ENCODE measurements at places on chromosomes 5 and 9.

- H3K36me3 ChIP-seq: no peaks in the 10 kb centered on the region
- DNase-seq: no peak
- H3K27ac ChIP-seq: no peak overlapping the region
- peaks cover 15% of the 10 kb centered on the region for H3K27me3 ChIP-seq
- H3K4me3 ChIP-seq: no peak overlapping the region
These were observed 5.8 kb upstream of the MEF2C start for GRCh38 chr5:88888848-88889188.

GRCh38 chr5:154302161-154302560 is 111.6 kb downstream of the GALNT10 start:
- H3K27me3 ChIP-seq: no peaks in the 10 kb centered on the region
- H3K27ac ChIP-seq: no peak overlapping the region
- no peaks in the 10 kb centered on the region for H3K4me1 ChIP-seq

DNA sequence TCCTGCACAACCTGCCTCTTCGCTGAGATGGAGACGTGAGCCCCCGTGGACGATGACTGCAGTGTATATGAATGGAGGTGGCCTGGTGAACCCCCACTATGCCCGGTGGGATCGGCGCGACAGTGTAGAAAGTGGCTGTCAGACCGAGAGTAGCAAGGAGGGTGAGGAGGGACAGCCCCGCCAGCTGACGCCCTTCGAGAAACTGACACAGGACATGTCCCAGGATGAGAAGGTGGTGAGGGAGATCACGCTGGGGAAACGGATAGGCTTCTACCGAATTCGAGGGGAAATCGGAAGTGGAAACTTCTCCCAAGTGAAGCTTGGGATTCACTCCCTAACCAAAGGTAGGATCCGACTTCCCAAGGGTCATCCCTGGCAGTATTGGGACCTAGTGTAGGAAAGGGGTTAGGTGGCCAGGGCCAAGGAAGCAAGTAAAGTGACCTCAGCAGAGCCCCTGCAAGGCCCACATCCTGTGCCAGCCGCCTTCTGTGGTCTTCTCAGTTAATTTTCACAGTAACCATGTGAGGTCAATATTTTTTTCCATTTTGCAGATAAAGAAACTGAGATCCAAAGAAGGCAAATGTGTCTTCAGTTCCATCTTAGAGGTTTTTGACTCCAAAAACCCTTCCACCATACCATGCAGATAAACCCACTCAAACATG is 53.8 kb downstream of the NIM1K start:
- H3K27ac ChIP-seq: no peak overlapping the region
- no peak for DNase-seq
- H3K4me3 ChIP-seq: no peak overlapping the region
- H3K27me3 ChIP-seq: no peaks in the 10 kb centered on the region
- H3K36me3 ChIP-seq: no peaks in the 10 kb centered on the region

GRCh38 chr9:126406075-126406667 is 79.5 kb downstream of the MVB12B start:
- no peaks in the 10 kb centered on the region for H3K27me3 ChIP-seq
- H3K27ac ChIP-seq: no peak overlapping the region
- no peaks in the 10 kb centered on the region for H3K4me1 ChIP-seq
- DNase-seq: no peak
- H3K4me3 ChIP-seq: no peak overlapping the region
- H3K36me3 ChIP-seq: no peaks in the 10 kb centered on the region

GRCh38 chr9:90892918-90893317 is 91.3 kb downstream of the SYK start:
- H3K27me3 ChIP-seq: no peaks in the 10 kb centered on the region
- no peak overlapping the region for H3K4me3 ChIP-seq
- H3K36me3 ChIP-seq: no peaks in the 10 kb centered on the region
- no peak for DNase-seq
- H3K27ac ChIP-seq: no peak overlapping the region

DNA sequence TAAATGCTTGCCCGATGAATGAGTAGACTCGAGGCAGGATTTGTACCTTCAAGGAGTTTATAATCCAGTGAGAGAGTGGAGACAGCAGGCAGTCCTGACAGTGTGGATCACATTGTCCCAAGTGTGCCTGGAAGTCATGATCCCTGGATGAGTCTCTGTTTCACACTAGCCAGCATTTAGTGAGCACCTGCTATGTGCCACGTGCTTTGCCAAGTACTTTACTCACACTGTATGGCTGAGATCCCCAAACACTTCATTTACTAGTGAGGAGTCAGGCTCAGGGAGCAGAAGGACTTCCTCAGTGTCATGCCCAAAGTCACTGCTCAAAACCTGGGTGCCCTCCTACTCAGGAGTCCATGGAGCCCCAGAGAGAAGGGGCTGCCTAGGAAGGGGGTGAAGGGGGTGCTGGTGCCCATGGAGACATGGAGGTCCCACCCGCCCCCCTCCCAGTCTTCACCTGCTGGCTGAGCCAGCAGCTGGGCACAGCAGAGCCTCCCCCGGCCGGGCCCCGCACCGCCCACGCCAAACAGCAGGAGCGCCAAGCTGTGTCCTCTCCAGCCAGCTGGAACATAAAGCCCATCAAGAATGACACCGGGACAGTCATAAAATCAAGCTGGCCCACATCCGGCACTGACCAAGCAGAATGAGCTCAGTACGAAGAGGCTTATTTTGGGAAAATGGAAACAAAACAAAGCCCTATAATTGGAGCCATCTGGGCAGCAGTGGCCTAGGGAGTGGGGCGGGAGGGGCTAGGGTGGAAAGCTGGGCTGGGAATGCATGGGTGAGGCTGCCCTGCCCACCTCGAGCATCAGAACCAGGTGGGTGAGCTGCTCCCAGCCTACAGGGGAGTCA is 10.6 kb downstream of the LAMC3 start:
- no peak for DNase-seq
- H3K27me3 ChIP-seq: no peaks in the 10 kb centered on the region
- H3K27ac ChIP-seq: no peak overlapping the region

DNA sequence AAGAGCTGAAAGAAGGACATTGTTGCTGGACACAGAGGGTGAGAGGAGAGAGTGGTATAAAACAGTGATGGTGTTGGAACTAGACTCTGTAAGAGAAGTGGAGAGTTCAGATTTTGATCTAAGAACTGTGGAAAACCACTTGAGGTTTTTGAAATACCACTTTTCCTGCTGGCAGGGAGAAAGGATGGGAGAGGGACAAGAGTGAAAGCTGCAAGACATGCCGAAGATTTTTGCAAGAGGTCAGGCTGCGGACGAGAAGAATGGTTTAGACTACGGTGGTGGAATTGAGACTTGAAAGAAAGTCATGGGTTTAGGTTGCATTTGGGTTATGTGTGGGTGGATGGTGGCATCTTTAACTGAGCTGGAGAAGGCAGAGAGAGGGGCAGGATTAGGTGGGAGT is 202.2 kb upstream of the RPS23 start:
- no peaks in the 10 kb centered on the region for H3K4me1 ChIP-seq
- H3K36me3 ChIP-seq: no peaks in the 10 kb centered on the region
- no peak for DNase-seq
- no peak overlapping the region for H3K4me3 ChIP-seq

GRCh38 chr9:131736431-131736830 is 3.4 kb downstream of the RAPGEF1 start:
- H3K4me3 ChIP-seq: no peak overlapping the region
- H3K27ac ChIP-seq: peak overlapping the region; percentile 84
- no peak for DNase-seq
- peaks cover 72% of the 10 kb centered on the region for H3K4me1 ChIP-seq

DNA sequence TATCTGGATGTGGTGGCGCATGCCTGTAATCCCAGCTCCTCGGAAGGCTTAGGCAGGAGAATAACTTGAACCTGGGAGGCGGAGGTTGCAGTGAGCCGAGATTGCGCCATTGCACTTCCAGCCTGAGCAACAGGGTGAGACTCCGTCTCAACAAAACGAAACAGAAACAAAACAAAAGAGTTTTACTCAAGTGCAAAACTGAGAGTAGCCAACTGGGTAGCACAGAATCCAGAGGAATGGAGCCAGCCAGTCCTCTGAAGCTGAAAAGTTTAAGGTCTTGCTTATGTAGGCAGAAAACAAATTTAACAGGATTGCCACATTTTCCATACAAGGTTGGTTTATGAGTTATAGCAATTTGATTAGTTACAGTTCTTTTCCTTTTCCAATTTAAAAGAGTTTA is 32.0 kb downstream of the SPIN1 start:
- no peaks in the 10 kb centered on the region for H3K4me1 ChIP-seq
- H3K27ac ChIP-seq: no peak overlapping the region
- H3K27me3 ChIP-seq: no peaks in the 10 kb centered on the region
- no peak overlapping the region for H3K4me3 ChIP-seq

DNA sequence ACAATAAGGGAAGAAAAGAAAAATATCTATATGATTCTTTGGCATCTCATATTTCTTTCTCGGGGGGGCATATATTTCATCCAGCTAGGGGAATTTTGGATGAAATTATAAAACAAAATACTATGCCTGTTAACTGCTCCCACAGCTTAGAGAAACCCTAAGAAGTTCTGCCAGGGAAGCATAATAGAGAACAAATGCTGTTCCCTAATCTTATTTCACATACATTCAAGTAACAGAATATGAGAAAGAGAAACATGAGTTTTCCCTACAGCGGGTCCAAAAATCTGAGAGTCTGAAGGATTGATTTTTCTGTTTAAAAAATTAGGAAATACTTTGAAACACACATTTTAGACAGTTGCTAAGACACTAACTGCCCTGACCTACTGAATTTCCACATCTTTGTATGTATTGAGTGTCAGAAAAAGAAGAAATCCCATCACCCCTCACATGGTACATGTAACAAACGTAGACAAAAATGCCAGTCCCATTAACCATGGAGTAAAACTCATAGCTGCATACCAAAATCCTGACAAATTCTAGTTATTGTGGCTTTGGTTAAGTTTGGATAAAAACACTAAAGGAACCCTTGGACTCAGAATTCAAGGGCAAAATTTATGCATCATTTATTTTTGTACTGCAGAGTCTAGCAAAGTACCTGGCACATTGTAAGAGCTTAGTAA is 620.2 kb upstream of the DMAC1 start:
- H3K27me3 ChIP-seq: no peaks in the 10 kb centered on the region
- no peak overlapping the region for H3K27ac ChIP-seq
- H3K4me1 ChIP-seq: no peaks in the 10 kb centered on the region
- no peak for DNase-seq
- no peak overlapping the region for H3K4me3 ChIP-seq

DNA sequence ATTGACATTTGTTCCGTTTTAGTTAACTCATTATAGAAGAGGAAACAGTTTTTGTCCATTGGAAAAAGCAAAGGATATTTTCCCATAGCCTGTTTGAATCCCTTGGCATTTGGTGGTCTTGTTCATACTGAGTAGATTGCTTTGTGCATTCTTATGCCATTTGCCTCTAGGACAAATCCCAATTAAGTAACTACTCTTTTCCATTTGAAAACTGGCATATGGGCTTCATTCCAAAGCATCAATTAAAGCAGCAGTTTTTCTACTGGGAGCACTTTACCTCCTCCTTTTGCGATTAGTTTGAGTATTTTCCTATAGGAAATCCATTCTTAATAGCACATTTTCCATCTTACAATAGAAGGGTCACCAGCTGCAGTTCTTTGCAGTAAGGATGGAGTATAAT is 31.2 kb downstream of the GPR21 start:
- H3K4me1 ChIP-seq: no peaks in the 10 kb centered on the region
- no peak overlapping the region for H3K27ac ChIP-seq
- no peak for DNase-seq
- H3K27me3 ChIP-seq: no peaks in the 10 kb centered on the region

DNA sequence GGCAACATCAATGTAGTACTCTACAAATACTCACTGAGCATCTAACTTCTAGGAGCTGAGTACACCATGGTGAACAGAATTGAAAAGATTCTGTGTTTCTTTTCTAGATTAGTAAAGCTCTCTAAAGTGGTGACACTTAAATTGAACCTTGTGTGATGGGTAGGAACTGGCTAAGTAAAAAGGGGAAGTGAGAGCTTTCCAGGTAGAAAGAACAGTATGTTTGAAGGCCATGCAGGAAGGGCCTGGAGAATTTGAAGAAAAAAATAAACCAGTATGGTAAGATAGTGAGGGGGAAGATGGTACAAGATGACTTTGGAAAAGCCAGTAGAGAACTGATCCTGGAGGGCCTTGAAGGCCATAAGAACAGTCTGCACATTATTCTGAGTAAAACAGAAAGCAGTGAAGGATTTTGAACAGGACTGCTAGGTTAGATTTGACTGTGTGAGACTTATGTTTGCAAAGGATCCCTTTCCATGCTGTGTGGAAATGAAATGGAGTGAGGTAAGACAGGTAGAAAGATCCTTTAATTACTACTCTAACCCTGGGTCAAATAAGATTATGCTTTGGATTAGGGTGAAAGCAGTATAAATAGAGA is 46.7 kb upstream of the UBQLN1 start:
- no peaks in the 10 kb centered on the region for H3K4me1 ChIP-seq
- no peak overlapping the region for H3K27ac ChIP-seq
- H3K36me3 ChIP-seq: no peaks in the 10 kb centered on the region
- H3K27me3 ChIP-seq: no peaks in the 10 kb centered on the region

DNA sequence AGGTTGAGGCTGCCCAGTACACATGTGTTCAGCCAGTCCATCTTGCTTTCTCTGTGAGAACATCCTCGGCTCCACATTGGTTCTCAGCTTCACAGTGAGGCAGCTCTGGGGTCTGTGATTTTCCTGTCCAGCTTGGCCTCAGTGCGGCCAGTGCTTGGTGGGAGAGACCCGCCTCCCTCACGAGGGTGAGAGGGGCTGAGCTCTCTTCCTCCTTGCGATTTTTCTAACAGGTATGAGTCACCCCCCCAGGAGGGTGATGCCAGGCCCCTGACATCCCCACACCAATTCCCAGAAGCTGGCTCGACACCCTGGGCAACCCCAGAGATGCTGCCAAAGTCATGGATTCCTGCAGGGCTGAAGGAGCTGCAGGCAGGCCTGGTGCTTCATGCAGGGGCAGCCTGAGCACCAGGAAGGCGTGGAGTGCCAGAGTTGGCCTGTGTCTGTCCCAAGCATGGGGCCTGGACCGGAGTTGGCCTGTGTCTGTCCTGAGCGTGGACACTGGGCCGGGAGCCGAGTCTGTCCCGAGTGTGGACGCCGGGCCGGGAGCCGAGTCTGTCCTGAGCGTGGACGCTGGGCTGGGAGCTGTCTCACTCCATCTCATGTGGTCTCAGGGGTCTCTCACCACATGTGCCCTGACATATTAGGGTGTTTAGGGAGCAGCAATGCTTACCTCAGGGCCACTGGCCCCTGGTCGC is 408.6 kb upstream of the IRX4 start:
- H3K27me3 ChIP-seq: no peaks in the 10 kb centered on the region
- H3K4me3 ChIP-seq: no peak overlapping the region
- H3K36me3 ChIP-seq: no peaks in the 10 kb centered on the region
- H3K27ac ChIP-seq: no peak overlapping the region
- H3K4me1 ChIP-seq: no peaks in the 10 kb centered on the region

DNA sequence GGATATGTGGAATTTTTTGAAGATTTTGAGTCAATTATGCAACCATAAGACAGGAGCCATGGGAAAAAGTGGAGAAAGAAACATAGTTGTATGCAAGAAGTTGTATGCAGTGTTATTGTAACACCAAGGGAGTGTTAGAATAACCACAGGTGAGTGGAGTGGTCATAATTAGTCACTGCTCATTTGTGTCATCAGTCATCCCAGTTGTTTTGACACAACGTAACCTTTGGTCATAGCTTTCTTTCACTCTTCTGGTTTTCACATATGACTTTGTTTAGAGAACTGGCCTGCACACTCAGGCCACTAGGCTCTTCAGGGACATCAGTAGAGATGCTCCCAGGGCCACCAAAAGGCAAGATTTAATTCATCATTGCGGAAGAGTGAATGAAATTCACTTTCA is 158.7 kb upstream of the HMHB1 start:
- no peaks in the 10 kb centered on the region for H3K4me1 ChIP-seq
- H3K27me3 ChIP-seq: no peaks in the 10 kb centered on the region
- H3K36me3 ChIP-seq: no peaks in the 10 kb centered on the region
- DNase-seq: no peak
- no peak overlapping the region for H3K27ac ChIP-seq

GRCh38 chr9:73683862-73684591 is 532.4 kb downstream of the ANXA1 start:
- no peaks in the 10 kb centered on the region for H3K4me1 ChIP-seq
- no peak overlapping the region for H3K27ac ChIP-seq
- H3K4me3 ChIP-seq: no peak overlapping the region
- DNase-seq: no peak
- H3K36me3 ChIP-seq: no peaks in the 10 kb centered on the region

Data from effector memory CD4-positive, alpha-beta T cell (primary cell).